ENCODE measurements at places on chromosomes 3 and 15.
A peak's percentile ranks its signal among the peaks of the same experiment; 100 is the strongest.

- DNase-seq, result no peak
Observed at GRCh38 chr3:63470745-63471144, 181.7 kb upstream of the SNTN start.

GRCh38 chr15:98417346-98417745, 231.0 kb upstream of the IGF1R start:
- DNase-seq, result no peak

DNA sequence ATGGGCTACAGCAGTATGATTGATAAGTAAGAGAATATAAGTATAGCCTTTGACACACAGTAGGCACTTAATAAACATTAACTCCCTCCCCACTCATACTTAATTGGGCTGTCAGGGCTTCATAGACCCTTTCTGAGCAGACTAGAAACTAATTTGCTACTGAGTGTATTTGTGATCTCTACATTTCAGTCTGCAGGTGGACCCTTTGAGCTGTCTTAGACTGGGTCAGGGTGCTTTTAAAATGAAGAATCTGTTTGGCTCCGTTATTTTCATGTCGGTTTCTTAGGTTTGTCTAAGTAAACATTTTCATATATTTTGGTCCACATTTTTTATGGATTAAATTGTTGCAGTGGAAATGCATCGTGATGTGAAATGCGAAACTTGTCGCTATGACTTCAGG, 50.3 kb upstream of the SELENOK start:
- DNase-seq, result no peak

- DNase-seq, result no peak
Observed at GRCh38 chr3:171511450-171511849, 51.2 kb upstream of the TNIK start.

DNA sequence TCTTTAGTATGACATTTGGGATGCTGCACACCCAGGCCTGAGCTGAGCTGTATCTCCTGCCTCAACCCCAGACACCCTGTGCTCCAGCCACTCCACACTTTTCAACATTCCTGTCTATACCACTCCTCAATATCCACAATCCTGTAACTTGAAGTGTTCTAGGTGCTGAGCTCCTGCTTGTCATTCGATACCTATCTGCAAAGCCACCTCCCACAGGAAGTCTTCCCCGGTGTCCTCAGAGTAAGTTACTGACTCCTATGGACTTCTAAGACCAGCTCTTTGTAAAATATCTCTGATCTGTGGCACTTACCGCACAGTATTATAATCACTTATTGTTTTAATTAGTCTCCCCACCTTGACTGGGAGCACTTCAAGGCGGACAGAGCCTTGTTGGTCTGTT, 1.2 kb upstream of the CAV3 start:
- no peak for DNase-seq

GRCh38 chr3:138942861-138943623, 3.9 kb downstream of the FOXL2 start:
- DNase-seq, result no peak

DNA sequence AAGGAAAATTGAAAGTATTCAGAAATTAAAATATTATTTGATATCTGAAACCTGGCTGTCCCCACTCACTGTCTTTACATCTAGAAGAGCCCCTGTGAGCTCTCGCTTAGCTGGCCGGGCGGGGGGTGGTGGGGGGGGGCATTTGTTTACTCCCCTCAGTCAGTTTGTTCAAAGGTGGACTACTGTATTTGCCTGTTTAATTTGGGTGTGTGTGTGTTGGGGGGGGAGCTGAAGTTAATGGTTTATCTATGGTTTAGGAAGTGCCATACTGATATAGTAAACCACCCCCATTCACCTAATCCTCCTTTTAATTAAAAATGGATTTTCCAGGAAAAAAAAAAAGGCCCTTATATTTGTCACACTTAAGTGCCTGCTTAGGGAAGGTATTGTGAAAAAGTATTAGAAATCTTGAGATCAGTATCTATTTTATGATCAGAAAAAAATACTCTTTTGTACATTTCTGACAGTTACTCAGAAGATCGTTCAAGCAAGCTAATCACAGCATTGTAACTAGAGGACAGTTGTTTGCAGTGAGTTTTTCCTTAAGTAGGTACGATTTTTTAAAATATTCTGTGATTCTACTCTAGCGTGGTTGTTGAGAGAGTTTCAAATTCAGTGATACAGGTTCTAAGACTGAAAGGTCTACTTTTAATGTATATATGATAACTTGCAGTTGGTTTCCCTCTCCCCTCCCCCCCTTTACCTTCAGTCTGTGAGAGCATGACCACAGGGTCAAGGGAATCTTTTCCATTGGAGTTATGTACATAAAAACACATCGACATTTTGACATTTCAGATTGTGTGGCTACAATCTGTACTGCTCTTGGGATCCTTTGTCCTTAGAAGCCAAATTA, 8.5 kb downstream of the NR2F2 start:
- no peak for DNase-seq

DNA sequence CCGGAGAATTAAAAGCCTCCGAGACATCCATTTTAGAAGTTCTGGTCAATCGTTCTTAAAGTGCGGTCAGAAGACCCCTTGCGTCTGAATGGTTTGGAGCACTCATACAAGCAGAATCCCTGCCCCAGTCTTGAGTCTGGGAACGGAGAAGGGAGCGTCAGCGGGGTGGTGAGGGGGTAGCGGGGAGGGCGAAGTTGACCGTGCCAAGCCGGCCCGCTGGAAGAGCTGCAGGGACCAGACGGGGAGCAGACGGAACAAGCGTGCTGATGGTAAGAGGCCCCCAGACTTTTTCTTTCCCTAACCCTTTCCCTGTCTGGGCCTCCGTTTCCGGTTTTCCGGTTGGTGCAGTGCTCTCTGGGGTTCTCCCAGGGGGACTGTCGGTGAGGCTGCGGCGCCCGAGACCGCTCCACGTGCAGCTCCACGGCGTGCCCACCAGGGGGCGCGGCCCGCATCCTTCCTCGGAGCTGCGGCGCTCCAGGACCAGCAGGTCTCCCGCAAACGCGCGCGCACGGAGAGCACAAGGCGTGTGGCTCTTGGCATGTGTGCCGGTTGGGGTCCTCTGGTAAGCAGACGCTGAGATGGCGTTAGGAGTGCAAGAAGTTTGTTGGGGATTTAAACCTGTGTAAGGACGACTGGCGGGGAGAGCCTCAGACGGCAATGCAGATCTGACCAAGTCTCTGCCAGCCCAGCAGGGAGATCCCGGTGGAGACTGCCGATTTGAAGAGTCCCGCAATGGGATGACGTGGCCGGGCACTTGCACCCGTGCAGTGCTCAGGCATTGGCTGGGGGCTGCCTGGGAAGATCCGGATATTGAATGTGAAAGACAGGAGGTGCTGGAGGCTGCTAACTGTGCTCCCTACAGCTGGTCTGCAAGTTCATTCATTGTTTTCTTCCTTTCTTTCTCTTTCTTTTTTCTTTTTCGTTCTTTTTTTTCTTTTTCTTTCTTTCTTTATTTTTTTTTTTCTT, 19.2 kb upstream of the CORO2B start:
- DNase-seq, result peak; percentile 55

- no peak for DNase-seq
Observed at GRCh38 chr3:36790765-36791164, 26.4 kb upstream of the DCLK3 start.

DNA sequence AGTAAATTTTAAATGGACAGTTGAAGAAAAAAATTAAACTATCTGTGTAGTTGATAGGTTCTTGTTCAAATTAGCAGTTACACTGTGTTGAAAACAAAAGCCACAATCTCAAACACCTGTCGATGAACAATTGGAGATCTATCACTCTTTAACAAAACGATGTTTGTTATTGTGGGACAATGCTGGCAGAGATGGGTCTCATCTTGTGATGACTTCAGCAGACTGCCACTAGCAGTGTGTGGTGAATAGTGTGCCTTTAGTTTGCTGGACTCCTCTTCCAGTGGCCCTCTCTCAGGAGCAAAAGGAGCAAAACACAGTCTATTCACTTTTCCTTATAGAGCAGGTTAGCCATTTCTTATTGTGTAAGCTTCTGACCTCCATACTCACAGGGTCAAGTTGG, 14.7 kb upstream of the TRIM59 start:
- DNase-seq, result no peak

- no peak for DNase-seq
Observed at GRCh38 chr3:115217292-115217677, 70.2 kb upstream of the ZBTB20 start.

GRCh38 chr3:169764312-169764881, 463 bp downstream of the TERC start:
- peak; percentile 52 for DNase-seq
